ENCODE measurements at places on chromosomes 11 and 22. TPM values are rescaled to one million over a fixed set of nuclear protein-coding genes. Genes with fewer than 3 reads are reported as not detected.

RBFOX2 gene
- 4.7 TPM for total RNA-seq

PITPNM1 gene
- total RNA-seq, result 56.4 TPM

MAPK8IP2 gene
- total RNA-seq, result 0.16 TPM

EWSR1 gene
- 377 TPM for total RNA-seq

CDC42BPG gene
- total RNA-seq, result 0.54 TPM

ROM1 gene
- 2.0 TPM for total RNA-seq

OR52E8 gene
- not detected for total RNA-seq

TOLLIP gene
- total RNA-seq, result 32.8 TPM

C11orf42 gene
- total RNA-seq, result not detected

PRODH gene
- total RNA-seq, result not detected

SLC22A9 gene
- total RNA-seq, result not detected

TST gene
- total RNA-seq, result 0.68 TPM

TENM4 gene
- total RNA-seq, result not detected

TIMP3 gene
- 0.14 TPM for total RNA-seq

SLN gene
- total RNA-seq, result not detected

SSTR3 gene
- 7.4 TPM for total RNA-seq

PNPLA3 gene
- total RNA-seq, result 0.52 TPM

OR2AG1 gene
- not detected for total RNA-seq

OR2AG2 gene
- total RNA-seq, result 0.08 TPM
